ENCODE measurements at places on chromosomes 5 and 9. TPM values are rescaled to one million over a fixed set of nuclear protein-coding genes. Genes with fewer than 3 reads are reported as not detected.

The ISOC1 gene
- total RNA-seq = 12.0 TPM

The STK32A gene
- 8.0 TPM for total RNA-seq

The NKD2 gene
- 1.5 TPM for total RNA-seq

The CANX gene
- 240 TPM for total RNA-seq
